ENCODE measurements at places on chromosomes 7 and 10. TPM values are rescaled to one million over a fixed set of nuclear protein-coding genes. Genes with fewer than 3 reads are reported as not detected.

DNA sequence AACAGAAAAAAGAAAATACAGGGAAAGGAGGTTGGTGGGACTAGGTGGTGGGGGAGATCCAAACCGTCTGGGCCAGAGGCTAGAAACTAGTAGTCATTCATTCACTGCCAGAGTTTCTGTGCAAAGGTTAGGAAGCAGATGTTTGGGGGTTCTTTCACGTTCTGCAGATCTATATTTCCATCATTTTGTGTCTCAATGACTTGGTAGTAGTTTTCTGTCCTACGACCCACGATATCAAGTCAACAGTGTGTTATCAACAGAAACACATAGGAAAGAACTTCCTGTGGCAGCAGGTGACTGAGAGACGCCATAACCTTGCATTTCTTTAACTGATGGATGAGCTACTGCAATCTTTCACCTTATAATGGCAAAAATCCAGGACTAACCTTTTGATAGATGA lies 1.8 kb downstream of the CEP55 start:
- H3K27ac ChIP-seq: no peak overlapping the region
- no peaks in the 10 kb centered on the region for H3K36me3 ChIP-seq
- no peak overlapping the region for H3K4me3 ChIP-seq
- no peaks in the 10 kb centered on the region for H3K27me3 ChIP-seq
- peaks cover 8% of the 10 kb centered on the region for H3K4me1 ChIP-seq

Gene LRWD1
- total RNA-seq: 33.8 TPM

Gene SEPTIN7
- 187 TPM for total RNA-seq

GRCh38 chr10:113459626-113460280 lies 93.1 kb upstream of the HABP2 start:
- no peak overlapping the region for H3K4me3 ChIP-seq
- no peaks in the 10 kb centered on the region for H3K4me1 ChIP-seq
- no peaks in the 10 kb centered on the region for H3K27me3 ChIP-seq
- H3K27ac ChIP-seq: no peak overlapping the region
- H3K36me3 ChIP-seq: no peaks in the 10 kb centered on the region

DNA sequence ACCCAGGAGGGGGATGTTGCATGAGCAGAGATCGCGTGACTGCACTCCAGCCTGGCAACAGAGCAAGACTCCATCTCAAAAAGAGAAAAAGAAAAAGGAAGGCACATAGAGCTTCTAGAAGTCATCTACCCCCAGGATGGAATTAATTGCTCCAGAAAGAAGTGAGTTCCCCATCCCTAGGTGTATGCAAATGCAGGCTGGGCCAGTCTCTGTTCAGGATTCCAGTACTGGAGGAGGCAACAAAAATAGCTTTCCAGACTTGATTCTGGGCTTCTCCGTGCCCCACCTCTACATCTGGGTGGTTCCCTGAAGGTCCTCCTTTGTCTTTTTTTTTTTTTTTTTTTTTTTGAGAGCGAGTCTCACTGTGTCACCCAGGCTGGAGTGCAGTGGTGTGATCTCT lies 28.6 kb downstream of the CASTOR2 start:
- H3K36me3 ChIP-seq: no peaks in the 10 kb centered on the region
- H3K4me3 ChIP-seq: no peak overlapping the region
- no peaks in the 10 kb centered on the region for H3K4me1 ChIP-seq
- no peak for DNase-seq
- no peaks in the 10 kb centered on the region for H3K27me3 ChIP-seq

Gene TMEM176A
- total RNA-seq: 67.9 TPM

GRCh38 chr7:27952456-27953285 lies 212.7 kb downstream of the TAX1BP1 start:
- no peak overlapping the region for H3K4me3 ChIP-seq
- no peaks in the 10 kb centered on the region for H3K27me3 ChIP-seq
- no peak for DNase-seq
- H3K4me1 ChIP-seq: no peaks in the 10 kb centered on the region

Gene NAT16
- not detected for total RNA-seq

Gene ARHGEF35
- total RNA-seq: 13.2 TPM

DNA sequence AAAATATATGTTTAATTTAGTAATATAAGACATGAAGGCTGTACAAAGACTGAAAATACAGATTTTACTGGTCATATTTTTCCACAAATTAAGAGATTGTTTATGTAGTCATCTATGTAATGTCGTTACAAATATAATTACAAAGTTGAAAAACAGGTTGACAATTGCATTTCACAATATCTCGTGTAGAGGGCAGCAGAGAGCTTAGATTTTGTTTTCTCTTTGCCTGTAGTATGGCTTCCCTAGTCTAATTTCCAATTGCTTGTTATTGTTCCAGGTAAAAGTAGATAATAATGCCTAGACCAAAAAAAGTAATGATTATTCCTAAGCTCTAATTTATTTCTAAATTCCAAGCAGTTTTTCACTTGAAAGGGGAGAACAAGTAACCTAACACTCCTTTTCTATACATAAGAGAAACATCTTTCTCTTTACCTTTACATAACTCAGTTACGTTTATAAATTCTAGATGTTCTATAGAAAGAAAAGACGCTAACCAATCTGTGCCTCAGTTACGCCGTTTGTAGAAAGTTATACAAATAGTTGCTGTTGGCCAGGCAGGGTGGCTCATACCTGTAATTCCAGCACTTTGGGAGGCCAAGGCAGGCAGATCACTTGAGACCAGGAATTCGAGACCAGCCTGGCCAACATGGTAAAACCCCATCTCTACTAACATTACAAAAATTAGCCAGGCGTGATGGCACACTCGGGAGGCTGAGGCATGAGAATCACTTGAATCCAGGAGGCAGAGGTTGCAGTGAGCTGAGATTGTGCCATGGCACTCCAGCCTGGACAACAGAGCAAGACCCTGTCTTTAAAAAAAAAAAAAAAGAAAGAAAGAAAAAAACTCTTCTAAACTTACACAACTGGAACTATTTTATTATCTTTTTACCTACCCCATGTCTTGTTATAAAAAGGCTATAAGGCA lies 30.0 kb downstream of the NET1 start:
- no peak for DNase-seq
- H3K27me3 ChIP-seq: no peaks in the 10 kb centered on the region
- no peaks in the 10 kb centered on the region for H3K36me3 ChIP-seq
- H3K4me3 ChIP-seq: no peak overlapping the region
- peaks cover 4% of the 10 kb centered on the region for H3K4me1 ChIP-seq
- H3K27ac ChIP-seq: no peak overlapping the region

Data from upper lobe of left lung (tissue), 6 donors.